Fibroblast of mammary gland (primary cell): ENCODE measurements at places on chromosomes 4 and X.

DNA sequence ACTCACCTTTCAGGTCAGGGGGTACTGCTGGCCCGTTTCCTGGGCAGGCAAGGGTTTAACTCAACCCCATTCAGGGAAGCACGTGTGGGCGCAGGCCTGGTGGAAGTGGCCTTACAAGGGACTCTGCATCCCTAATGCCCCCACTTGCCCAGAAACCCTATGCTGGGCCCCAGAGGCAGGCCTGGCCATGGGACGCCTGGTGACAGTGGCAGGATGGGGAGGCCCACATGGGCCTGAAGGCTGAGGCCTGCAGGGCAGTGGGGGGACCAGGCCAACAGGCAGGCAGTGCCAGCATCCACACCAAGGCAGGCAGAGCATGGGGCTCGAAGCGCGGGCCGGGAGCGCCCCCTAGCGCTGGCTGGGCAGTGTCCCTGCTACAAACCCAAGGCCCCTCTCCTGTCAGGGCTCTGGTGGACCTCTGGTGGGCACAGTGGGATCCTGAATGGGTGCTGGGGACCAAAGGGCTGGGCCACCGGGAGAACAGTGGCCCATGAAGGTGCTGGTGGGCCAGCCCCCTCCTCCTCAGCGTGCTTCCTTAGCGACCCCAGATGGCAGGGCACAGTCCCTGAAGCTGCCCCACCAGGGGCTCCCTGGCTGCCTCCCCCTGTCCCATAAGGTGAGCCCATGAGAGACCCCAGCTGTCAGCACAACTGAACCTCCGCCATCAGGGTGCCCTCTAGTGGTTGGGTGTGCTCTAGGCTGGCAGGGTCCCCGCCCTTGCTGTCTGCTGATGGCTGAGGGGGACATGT, 16.8 kb downstream of the FGFR3 start:
- DNase-seq = peak; percentile 47

DNA sequence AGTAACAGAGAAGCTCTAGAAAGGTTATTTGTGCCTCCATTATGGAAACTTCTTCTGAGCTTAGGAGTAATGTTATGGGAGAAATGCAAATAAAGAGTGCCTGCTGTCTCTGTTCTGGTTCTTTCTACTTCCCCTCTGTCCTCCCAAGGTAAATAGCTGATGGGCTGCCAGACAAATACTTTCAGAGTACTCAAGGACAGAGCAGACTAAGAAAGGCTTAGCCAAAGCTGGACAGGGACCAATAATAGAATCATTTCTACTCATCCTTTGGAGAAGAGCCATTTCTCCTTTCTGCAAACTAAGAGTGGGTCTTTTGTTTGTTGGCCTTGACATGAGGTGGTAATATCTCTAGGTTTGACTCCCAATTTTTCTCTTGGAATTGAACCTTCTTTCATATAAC, 136.1 kb downstream of the MID1IP1 start:
- DNase-seq = peak; percentile 54

- DNase-seq = peak; percentile 78
These were observed 67.0 kb downstream of the NHS start for GRCh38 chrX:17441965-17442364.

- peak; percentile 52 for DNase-seq
These were observed 851 bp downstream of the POLR2B start for GRCh38 chr4:56979421-56980072.

GRCh38 chr4:173855015-173855414, 325.0 kb upstream of the HAND2 start:
- DNase-seq = no peak

DNA sequence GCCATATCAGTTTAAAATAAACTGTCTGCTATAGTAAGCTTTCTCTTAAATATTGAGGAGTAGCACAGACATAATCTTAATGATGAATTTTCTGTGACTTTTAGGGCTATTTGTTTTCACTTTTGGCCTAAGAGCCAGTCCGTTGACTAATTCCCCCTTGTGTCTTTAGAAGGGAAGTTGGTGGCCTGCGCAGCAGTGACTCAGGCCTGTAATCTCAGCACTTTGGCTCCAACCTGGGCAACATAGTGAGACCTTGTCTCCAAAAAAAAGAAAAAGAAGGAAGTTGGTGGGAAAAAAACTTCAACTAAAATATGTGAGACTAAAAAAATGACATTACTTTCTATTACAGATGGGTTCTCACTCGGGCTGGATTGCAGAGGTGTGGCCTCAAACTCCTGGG, 3.4 kb downstream of the NCAPG start:
- peak; percentile 64 for DNase-seq

- DNase-seq = no peak
These were observed 9.7 kb upstream of the DCUN1D4 start for GRCh38 chr4:51833236-51833635.

DNA sequence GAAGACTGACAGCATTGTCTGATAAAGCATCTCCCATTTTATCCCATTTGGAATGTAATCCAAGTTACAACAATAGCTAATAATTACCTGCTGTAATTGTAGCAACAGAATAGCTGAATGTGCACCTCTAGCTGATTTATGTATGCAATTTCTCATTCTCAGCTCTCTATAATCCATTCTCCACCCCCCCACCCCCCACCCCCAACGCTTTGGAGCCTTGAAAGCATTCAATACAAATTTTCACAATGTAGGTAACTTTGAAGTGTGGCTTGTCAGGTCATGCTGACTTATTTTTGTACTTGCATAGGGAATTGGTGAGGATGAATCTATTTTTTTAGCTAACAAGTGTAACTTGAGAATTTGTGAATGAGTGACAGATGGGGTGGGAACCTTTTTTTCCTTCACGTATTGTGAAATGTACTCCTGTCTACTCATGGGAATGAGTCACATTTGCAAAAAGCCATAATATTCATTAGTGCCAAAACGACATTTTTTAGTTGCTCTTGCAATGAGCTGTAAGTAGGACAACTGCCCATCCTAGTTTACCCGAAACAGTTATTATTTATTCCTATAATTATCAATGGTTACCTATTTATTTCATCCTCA, 159.3 kb downstream of the PALLD start:
- peak; percentile 95 for DNase-seq

DNA sequence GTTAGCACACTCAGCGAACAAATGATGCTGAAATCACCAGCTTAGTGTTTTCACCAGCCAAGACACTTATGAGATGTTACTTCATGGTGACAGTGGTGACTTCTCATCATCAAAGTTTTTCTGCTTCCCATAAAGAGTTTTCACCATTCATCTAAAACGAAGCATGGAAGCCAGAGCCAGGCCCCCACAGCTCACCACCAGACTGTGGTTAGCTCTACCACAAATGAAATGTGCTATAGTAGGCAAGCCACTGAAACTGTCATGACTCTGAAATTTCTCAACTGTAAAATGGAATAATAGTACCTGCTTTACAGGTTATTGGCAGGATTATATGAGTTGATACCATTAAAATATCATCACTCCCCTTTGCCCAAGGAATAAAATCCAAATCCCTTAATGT, 56.4 kb upstream of the HHIP start:
- DNase-seq = no peak

- peak; percentile 35 for DNase-seq
These were observed 30.2 kb downstream of the AFF2 start for GRCh38 chrX:148530464-148531077.

DNA sequence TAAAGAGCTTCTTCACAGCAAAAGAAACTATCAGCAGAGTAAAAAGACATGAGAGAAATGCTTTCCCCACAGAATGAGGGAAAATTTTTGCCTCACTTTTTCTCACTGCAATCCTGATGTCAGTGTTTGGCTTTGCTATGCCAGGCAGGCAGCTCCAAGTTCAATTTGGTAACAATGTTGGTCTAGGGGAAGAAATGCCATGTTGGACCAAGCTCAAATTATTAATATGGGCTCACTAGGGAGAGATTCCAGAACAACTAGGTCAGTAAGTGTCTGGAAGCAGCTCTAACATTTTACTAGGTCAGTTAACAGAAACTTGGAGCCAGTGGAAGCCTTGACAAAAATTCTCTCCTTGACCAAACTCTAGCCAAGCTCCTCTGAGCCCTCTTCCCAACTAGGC, 95.4 kb downstream of the NAF1 start:
- DNase-seq = no peak

GRCh38 chr4:162010362-162010761, 153.4 kb downstream of the FSTL5 start:
- no peak for DNase-seq

DNA sequence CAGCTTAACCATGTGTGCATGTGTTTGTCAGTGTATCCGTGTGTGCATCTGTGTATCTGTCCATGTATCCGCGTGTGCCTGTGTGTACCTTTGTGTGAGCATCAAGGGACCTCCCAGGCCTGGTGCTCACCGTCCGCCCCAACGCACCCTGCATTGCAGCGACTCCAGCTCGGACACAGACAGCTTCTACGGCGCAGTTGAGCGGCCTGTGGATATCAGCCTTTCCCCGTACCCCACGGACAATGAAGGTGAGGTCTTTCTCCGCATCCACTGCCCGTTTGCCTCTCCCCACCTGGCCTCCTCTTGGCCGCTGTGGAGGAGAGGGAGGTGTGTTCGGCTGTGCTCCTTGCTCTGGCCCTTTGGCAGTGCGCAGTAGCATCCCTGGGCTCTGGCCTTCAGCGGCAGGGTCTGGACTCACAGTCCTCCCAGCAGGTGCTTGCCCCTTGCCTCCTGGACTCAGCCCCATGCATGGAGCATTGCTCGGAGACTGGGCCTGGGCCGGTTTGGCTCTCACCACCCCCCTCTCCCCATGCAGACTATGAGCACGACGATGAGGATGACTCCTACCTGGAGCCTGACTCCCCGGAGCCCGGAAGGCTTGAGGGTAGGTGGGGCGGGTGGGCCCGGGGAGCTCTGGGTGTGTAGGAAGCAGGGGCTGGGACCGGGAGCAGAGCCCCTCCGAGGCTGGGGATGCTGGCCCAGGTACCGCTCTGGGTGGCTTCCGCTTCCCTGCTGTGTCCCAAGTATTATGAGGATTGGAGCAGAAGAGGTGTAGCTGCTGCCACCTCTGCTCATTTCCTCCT, 16.4 kb upstream of the ADD1 start:
- DNase-seq = no peak

DNA sequence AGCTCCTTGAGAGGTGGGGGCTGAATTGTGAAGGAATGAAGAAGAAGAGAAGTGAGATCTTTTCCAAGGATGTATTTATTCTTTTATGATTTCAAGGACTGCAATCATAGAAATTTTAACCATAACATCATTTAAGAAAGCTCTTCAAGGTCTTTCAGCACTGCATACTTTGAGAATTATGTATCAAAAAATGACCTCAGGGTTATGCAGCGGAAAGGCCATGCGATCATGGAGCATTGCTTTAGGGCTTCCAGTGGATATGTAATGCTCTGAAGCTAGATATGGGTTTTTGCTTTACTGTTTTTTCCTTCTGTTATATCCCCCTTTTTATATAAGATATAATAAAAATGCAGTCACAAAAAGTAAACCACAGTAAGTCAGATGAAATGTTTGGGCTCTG, 38.7 kb downstream of the SGMS2 start:
- DNase-seq = no peak

GRCh38 chr4:182185491-182185890, 57.7 kb upstream of the TENM3 start:
- DNase-seq = peak; percentile 72

GRCh38 chr4:127957105-127957504, 7.9 kb downstream of the MFSD8 start:
- no peak for DNase-seq

- DNase-seq = no peak
These were observed 199.0 kb downstream of the BANK1 start for GRCh38 chr4:101989551-101989950.

- peak; percentile 36 for DNase-seq
These were observed 97.3 kb downstream of the PPP1R2C start for GRCh38 chrX:42680666-42681065.

DNA sequence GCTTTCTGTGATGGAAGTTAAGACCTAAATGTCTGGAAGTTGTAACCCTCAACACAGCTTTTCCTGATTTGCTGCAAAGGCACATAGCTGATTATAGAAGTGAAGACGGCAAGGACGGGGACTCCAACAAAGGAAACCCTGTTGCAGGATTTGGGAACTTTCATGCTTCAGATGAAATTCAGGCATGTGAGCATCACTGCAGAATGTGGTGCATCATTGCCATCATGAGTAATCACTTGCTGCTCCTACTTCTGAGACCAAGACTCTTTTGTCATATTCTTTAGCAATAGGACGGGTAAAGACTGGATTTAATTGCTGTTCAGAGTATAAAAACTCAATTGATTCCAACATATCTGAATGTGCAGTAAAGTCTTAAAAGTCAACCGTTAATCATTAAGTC, 35.8 kb downstream of the YIPF6 start:
- peak; percentile 33 for DNase-seq

DNA sequence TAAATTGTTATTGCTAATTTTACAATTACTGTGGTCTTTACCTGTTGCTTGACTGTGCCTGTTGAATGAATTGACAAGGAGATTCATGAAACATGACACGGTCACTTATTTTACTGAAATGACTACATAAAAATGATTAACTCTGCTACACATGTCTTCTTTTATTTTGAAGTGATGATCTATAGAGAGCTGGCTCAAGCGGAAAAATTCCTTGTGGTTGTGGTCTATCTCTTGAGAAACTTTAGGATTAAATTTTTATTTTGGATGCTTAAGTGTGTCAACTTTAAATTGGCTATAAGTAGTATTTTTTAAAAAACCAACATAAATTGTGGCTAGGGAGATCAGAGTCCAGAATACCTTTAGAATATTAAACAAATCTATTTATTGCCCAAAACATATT, 131.8 kb upstream of the PITX2 start:
- DNase-seq = peak; percentile 5

- no peak for DNase-seq
These were observed 19.7 kb downstream of the CYSLTR1 start for GRCh38 chrX:78307665-78308064.

GRCh38 chr4:56296526-56296925, 90.8 kb downstream of the AASDH start:
- DNase-seq = no peak

GRCh38 chrX:9352694-9353411, 112.0 kb upstream of the TBL1X start:
- peak; percentile 92 for DNase-seq

- peak; percentile 87 for DNase-seq
These were observed at the start of gene DNASE1L1 for GRCh38 chrX:154409222-154409871. TSS of gene DNASE1L1 (minus strand) at chrX:154409254. CDS start at chrX:154405568, 3,686 bp downstream.

GRCh38 chr4:56655627-56656345, 25.3 kb downstream of the HOPX start:
- no peak for DNase-seq

DNA sequence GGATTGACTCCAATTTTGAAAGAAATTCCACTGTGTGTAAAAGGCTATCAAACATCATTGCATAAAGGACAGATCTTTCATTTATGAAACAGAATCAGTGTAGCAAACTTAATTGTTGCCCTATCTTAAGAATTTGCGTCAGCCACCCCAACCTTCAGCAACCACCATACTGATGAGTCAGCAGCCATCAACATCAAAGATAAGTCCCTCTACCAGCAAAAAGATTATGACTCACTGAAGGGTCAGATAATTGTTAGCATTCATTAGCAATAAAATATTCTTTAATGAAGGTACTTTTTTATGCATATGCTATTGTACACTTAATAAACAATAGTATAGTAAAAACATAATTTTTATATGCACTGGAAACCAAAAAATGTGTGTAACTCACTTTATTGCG, 15.8 kb upstream of the GRSF1 start:
- DNase-seq = no peak

GRCh38 chrX:80808881-80809411, 731 bp downstream of the BRWD3 start:
- DNase-seq = no peak

GRCh38 chr4:168531305-168531704, 34.5 kb downstream of the PALLD start:
- peak; percentile 10 for DNase-seq

- no peak for DNase-seq
These were observed 201.6 kb downstream of the DCTD start for GRCh38 chr4:182715548-182715947.
